Activated naive CD8-positive, alpha-beta T cell treated with anti-CD3 and anti-CD28 coated beads for 36 hours (primary cell): ENCODE measurements at places on chromosomes 2 and 18. TPM values are rescaled to one million over a fixed set of nuclear protein-coding genes. Genes with fewer than 3 reads are reported as not detected.

CYTIP gene
- total RNA-seq = 304 TPM

DNA sequence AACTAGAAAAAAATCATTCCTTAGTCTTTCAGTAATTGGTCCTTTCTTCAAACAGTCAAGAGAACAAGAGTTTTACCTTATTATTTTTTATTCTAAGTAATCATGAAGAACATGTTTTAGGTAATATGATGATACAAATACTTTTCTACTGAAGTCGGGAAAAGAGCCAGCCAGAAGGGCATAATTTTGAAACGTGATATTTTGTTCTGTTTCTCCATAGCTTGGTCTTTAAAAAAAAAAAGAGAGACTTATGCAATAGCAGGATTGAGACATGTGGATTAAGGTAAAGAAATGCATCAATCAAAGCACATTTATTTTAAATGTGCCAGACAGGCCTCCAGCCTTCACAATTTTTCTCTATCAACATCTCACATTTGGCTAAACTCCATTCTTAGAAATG is 1016.8 kb downstream of the CNTNAP5 start:
- no peak overlapping the region for H3K4me3 ChIP-seq
- no peaks in the 10 kb centered on the region for H3K36me3 ChIP-seq
- no peaks in the 10 kb centered on the region for H3K4me1 ChIP-seq
- no peak overlapping the region for H3K27ac ChIP-seq

DNA sequence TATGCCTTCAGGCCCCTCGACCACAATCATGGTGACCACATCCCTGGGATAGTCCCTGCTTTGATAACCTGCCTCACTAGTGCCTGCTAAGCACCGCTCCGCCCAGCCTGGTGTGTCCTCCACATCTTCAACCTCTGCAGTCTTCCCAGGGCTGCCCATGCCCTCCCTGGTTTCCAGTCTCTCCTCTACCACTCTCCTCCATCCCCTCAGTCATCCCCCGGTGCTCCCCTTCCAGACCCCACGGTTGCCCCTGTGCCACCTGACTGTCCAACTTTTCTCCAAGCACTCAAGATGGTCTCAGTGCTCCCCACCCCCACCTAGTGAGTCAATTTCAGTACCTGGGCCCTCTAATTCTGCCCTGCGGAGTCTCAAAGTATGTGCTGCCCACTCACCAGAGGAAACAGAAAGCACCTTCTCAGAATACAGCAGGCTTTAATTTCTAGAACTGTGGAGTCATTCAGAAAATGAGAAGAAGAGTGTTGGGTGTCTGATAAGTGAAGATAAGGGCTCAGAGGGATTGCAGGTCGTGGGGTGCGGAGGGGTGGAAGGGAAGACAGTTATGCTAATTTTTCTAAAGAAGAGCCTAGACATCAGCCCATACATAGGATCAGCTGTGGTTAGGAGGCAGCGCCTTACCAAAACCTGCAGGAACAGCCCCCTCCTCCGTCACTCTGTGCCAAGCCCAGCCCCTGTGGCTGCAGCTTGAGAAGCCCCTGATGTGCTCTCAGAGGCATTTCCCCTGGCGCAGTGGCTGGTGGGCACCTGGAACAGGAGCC is 53.6 kb upstream of the CAB39 start:
- peak; percentile 80 for DNase-seq
- H3K4me1 ChIP-seq = peaks cover 93% of the 10 kb centered on the region
- H3K27ac ChIP-seq = peak overlapping the region; percentile 97
- peak overlapping the region; percentile 82 for H3K4me3 ChIP-seq

DNA sequence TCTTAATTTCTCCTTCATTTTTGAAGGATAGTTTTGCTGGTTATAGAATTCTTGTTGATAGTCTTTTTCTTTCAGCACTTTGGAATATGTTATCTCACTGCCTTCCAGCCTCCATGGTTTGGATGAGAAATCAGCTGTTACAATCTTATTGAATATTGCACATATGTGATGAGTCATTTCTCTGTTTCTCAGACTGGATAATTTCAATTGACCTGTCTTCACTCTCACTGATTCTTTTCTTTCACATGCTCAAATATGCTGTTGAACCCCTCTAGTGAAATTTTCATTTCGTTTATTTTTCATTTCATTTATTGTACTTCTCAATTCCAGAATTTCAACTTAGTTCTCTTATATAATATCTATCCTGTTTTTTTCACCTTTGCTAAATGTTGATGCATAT is 22.2 kb downstream of the PDK1 start:
- peaks cover 89% of the 10 kb centered on the region for H3K36me3 ChIP-seq
- no peak overlapping the region for H3K4me3 ChIP-seq

GRCh38 chr2:44805401-44806235 is 135.9 kb upstream of the SIX3 start:
- H3K27me3 ChIP-seq = peaks cover 94% of the 10 kb centered on the region
- H3K27ac ChIP-seq = no peak overlapping the region
- H3K36me3 ChIP-seq = no peaks in the 10 kb centered on the region
- peaks cover 18% of the 10 kb centered on the region for H3K4me1 ChIP-seq
- no peak for DNase-seq
- H3K4me3 ChIP-seq = no peak overlapping the region

DNA sequence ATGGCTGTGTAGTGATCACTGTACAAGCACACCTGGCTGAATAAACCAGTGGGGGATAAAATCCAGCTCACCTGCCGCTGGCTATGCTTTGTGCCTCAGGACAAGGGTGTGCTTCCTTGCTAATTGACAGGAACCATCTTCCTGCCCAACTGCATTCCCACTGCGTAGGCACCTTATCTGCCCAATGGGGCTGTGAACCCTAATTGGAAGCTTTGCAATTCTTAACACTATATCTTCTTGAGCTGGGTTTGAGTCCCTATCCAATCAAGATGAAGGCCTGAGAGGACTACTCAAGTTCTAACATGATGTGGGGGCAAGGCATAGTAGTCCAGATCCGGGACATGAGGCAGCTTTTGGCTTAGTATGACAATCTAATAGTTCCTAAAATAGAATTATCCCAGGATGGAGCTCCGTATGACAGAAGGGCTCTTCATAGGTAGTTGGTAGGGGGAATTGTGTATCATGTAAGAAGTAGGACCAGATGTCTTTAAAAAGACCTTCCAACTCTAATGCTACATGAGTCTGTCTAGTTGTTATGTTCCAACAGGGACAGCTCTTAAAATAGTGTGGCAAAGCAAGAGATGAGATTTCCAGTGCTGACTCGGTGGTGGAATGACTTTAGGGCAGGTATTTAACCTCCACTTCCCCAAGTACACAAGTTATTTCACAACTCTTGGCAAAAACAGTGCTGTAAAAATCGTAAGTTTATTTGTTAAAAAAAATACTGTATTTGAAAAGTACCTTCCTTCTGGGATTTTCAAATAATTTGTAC is 2.3 kb upstream of the TMEM150A start:
- peaks cover 29% of the 10 kb centered on the region for H3K4me1 ChIP-seq
- H3K27ac ChIP-seq = peak overlapping the region; percentile 45
- DNase-seq = no peak

GRCh38 chr18:70288171-70288850 is 534 bp upstream of the SOCS6 start:
- H3K4me1 ChIP-seq = peaks cover 6% of the 10 kb centered on the region
- H3K36me3 ChIP-seq = no peaks in the 10 kb centered on the region
- peak overlapping the region; percentile 59 for H3K4me3 ChIP-seq
- peaks cover 41% of the 10 kb centered on the region for H3K27me3 ChIP-seq
- no peak overlapping the region for H3K27ac ChIP-seq

MEP1B gene
- not detected for total RNA-seq

DNA sequence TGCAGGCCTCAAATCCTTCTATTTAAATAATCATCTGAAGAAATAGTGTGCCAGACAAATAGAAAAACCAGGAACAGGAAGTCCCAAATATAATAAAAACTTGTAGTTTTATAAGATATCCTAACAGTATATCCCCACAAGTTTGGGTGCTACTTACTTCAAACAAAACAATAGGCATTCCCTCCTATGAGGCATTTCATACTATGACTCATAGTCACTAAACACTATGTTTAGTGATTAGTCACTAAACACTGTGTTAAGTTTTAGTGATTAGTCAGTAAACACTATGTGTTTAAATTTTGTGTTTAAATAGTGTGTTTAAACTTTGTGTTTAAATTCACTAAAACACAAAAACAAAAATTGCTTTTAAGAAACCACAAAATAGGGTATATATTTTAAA is 407.0 kb upstream of the CDH19 start:
- no peaks in the 10 kb centered on the region for H3K27me3 ChIP-seq
- H3K4me1 ChIP-seq = no peaks in the 10 kb centered on the region
- no peak overlapping the region for H3K4me3 ChIP-seq
- DNase-seq = no peak
- H3K27ac ChIP-seq = no peak overlapping the region

- no peaks in the 10 kb centered on the region for H3K36me3 ChIP-seq
- H3K4me1 ChIP-seq = no peaks in the 10 kb centered on the region
- H3K27me3 ChIP-seq = no peaks in the 10 kb centered on the region
- no peak for DNase-seq
Measured at GRCh38 chr18:7755753-7756475, 188.8 kb downstream of the PTPRM start.

DNA sequence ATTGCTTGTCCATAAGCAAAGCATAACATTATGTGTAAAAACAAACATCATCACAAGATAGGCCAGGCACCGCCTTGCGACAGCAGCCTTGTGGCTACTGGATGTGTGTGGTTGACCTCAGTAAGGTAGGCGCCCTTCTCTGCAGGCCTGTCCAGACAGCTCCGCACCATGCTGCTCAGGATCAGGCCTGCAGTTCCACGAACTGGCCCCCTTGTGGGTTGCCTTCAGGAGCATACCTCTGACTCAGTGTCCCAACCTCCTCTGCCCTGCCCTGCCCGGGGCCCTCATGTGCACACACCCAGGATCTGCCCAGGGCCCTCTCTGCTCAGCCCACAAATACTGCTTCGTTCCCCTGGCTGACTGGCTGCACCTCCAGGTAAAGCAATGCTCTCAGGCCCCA is 16.1 kb upstream of the ZNF236 start:
- no peak for DNase-seq
- peaks cover 8% of the 10 kb centered on the region for H3K27me3 ChIP-seq
- H3K4me1 ChIP-seq = peaks cover 10% of the 10 kb centered on the region
- no peak overlapping the region for H3K4me3 ChIP-seq

DNA sequence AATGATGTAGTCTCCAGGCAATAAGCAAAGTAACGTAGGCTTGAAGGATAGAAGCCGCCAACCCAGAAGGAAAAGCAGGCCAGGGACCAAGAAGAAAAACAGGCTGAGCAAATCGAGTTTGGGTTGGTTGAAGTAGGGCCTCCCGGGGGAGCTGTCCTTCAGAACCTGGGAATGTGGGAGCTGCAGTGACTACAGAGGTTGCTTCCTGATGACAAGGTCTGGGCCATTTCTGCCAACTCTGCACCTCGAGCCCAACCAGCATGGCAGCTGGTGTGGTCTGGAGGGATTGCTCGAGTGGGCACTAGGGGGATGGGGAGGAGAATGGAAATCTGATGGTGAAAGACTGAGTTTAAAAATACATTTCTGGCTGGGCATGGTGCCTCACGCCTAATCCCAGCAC is 14.1 kb downstream of the ACMSD start:
- H3K36me3 ChIP-seq = no peaks in the 10 kb centered on the region
- no peak overlapping the region for H3K4me3 ChIP-seq
- H3K4me1 ChIP-seq = no peaks in the 10 kb centered on the region
- DNase-seq = no peak
- H3K27me3 ChIP-seq = no peaks in the 10 kb centered on the region
- H3K27ac ChIP-seq = no peak overlapping the region

- H3K27me3 ChIP-seq = peaks cover 76% of the 10 kb centered on the region
- H3K36me3 ChIP-seq = no peaks in the 10 kb centered on the region
- peaks cover 5% of the 10 kb centered on the region for H3K4me1 ChIP-seq
Measured at GRCh38 chr2:235493775-235494715, at the start of gene AGAP1. TSS of gene AGAP1 (plus strand) at chr2:235494043.

DNA sequence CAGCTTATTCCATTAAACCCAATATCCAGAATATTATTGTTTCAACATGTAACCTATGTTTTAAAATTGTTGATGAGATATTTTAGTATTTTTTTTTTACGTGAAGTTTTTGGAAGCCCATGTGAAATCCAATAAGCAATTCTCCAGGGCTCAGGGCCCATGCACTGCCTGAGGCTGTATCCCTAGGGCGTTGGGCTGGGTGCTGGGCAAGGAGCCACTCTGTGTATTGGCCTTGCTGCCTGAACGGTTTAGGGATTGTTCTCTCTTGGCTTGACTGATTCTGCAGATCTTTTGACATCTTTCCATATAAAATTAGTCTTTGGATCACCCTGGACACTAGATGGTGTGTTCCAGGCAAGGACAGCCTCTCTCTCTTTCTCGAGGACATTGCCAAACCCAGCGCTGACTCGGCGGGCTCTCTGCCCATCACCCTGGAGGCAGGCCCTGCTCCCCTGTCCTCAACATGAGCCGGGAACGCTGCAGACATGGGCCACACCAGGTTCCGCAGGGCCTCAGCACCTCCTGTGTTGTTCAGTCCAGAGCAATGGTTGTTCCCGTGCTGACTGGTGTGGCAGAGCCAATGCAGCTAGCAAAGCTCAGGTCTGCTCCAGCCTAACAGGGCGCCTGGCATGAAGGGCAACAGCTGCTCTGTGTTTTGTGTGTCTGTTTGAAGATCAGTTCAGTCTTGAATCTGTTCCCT is 163.0 kb downstream of the SEPTIN10 start:
- peaks cover 10% of the 10 kb centered on the region for H3K4me1 ChIP-seq
- H3K36me3 ChIP-seq = peaks cover 2% of the 10 kb centered on the region
- H3K27me3 ChIP-seq = no peaks in the 10 kb centered on the region
- H3K27ac ChIP-seq = no peak overlapping the region
